Stromal cell of bone marrow (primary cell): ENCODE measurements at places on chromosomes 7 and 10.

- no peak for DNase-seq
Observed at GRCh38 chr10:75000748-75001321, 110.6 kb upstream of the SAMD8 start.

DNA sequence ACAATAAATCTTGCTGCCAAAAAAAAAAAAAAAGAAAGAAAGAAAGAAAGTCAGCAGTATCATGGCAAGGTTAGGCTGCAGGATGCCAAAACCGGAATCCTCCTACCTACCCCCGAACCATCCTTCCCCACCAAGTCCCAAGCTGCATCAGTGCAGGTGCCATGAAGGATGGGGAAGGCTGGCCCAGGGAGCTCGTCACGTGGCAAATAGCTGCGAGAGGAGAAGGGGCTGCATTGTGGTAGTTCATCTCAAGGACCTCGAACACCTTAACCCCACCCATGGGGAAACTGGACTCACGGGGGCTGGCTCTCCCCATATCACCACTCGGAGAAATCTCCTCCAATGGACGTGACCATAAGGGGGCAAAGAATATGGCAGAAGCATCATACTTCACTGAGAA is 86.2 kb downstream of the TACC2 start:
- no peak for DNase-seq

DNA sequence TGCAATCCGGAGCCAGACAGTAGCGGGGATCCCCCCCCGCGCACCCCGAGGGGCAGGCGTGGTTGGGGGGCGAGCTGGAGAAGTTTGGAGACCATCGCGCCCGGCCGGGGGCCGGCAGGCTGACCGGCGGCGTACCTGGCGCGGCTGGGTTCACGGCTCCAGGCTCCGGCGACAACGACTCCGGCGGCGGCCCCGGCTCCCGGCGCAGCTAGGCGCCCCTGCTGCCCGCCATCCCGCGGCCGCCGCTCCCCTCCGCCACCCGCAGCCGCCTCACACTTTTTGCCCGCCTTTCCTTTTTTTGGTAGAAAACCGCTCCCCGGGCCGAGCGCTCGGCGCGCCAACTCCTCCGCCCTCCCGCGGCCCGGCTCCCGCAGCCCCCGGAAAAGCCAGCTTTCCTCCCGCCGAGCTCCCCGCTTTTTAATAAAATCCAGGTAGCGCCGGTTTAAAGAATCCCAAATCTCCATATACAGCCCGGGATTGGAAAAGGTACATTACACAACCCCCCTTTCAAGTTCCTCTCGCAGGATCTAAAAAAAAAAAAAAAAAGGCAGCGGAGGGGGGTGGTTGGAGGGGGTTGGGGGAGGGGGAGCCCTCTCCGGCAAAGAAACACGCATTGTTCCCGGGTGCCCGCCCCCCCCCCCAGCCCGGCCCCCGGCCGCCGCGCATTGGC is at the start of gene TNRC18:
TSS of gene TNRC18 (minus strand) at position 529 of the 670 bp plus-strand sequence. CDS start 2,588 bp downstream, outside the sequence.
- no peak for DNase-seq

DNA sequence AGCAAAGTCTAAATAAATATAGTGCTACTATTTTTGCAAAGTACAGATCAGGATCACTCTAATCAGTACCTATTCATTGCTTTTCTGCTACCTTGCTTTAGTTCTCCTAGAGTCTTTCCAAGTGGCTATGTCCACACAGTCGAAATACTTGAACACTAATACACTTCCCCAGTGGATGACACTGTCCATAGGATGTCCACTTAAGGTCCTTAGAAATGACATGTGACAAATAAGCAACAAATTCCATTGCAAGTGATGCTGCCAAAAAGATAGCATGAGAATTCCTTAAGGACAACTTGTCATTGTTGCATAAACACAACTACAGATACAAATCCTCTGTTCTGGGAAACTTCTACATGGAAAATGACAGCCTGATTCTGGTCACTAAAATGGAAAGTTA is 93.6 kb downstream of the ANK3 start:
- DNase-seq, result no peak

- DNase-seq, result no peak
Observed at GRCh38 chr10:89266721-89267453, 15.3 kb upstream of the LIPA start.

DNA sequence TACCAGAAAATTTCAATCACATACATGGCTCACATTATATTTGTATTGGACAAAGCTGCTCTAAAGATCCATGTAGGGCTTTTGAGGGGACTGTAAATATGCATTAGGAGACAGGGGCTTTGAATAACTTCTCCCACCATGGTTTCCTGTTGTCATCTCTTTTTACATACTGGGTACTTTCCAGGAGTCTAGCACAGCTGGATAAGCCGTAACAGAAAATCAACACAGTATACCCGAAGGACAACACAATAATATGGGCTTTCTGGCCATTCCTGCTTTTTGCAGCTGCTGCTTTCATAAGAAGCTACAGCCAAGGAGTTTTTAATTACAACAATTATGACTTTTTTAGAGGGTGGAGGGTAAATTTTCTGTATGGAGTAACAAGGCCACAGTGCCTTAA is 63.4 kb upstream of the SRPK2 start:
- no peak for DNase-seq

DNA sequence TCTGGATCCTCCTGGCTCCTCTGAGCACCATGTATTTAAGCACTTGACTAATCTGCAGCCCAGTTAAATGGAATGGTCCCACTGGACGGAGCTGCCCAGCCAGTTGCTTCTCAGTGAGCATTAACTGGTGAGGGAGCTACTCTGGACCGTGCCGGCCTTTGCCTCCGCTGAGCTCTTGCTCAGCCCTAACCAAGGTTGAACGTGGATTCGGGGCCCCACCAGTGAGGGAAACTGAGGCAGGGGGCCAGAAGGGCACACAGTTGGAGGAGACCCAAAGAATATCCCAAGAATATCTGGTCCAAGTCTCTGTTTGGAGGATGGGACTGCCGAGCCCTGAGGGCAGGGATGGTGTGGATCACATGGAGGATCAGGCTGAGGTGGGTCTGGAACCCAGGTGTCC is 13.7 kb downstream of the ADCYAP1R1 start:
- no peak for DNase-seq

DNA sequence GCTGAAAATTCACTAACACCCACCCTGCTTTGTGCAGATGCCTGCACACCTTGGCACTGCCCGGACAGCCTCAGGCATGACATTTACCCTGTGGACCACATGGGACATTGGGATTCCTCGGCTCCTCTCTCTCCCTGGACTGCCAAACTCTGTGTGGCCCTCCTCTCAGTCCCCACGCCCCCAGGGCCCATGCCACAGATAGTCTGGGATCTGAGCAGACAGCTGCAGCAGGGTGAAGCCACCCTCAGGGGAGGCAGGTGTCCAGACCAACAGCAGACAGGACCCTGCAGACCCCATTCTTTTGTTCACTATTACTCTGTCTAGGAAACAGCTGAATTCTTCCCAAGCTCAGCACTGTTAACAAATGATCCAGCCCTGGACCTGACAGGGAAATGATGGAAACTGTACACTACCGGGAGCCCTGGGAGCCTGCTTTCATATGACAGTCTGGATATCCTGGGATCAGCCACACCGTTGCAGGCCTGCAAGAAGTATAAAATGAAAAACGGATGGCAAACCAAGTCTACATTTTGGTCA is 83.4 kb downstream of the VOPP1 start:
- DNase-seq, result no peak

DNA sequence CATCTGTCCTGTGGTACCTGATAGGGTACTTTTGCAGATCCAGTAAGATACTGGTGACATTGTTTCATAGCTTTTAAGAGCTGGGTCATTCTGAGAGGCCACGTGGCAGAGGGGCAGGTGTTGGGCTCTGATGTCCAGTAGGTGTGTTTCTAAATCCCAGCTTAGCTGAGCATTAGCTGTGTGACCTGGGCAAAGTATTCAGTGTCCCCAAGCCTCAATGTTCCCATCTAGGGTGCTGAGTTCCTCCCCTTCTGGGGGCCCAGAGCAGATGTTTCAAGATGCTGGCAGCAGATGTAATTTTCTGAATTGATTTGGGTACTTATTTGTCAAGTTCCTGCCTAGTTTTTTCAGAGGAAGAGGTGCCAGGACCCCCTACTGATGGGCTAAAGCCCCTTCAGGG is 52.9 kb downstream of the NEURL1 start:
- no peak for DNase-seq

- DNase-seq, result no peak
Observed at GRCh38 chr7:28071570-28071969, 109.0 kb downstream of the JAZF1 start.

DNA sequence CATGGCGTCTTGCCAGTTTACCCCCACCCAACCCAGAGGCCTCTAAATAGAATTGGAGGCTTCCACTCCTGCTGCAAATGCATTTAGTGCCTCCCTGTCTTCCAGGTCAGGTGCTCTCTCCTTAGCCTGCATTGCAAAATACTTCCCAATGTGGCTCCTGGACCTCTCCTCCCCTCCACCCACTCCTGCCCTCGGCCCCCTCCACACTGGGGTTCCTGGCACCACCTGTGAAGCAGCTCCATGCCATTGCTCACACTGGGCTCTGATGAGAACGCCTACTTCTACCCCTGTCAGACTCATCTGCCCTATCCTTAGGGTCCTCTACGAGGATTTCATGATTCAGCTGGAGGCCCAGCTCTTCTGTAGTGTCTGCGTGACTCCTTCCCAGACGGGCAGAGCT is 37.4 kb downstream of the C10orf120 start:
- DNase-seq, result no peak

DNA sequence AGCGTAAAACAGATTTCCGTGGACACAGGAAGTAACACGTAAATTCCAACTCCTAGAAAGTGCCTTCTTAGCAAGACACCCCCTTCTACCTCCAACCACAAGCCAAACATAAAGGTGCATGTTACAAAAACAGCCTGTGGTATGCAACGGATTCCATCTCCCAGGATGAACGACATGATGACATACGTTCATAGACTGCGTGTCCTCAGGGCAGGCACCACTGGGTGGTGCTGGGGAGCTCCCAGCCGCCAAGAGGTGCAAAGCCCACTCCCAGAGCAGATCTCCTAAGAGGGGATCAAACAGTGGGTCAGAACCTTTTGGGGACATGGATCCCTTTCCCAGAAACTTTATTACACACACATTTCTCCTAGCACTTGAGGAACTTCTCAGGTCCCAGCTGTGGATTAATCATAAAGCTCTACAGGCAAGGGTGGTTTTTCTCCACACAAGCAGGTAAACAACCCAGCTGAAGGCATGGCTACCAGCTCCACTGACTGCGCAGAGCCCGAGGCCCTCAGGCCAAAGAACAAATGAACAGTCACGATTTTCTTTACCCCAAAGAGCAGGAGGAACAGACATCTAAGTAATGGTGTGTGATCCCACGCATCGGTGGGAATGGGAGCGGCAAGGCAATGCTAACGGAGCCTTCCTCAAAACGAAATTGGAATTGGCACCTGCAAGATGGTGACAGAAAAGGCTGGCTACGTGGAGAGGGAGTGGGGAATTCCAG is 13.8 kb downstream of the PSAP start:
- DNase-seq, result no peak

- peak; percentile 38 for DNase-seq
Observed at GRCh38 chr10:122243550-122243949, 27.5 kb upstream of the BTBD16 start.

GRCh38 chr7:159201722-159202330 is 57.2 kb upstream of the VIPR2 start:
- DNase-seq, result no peak

DNA sequence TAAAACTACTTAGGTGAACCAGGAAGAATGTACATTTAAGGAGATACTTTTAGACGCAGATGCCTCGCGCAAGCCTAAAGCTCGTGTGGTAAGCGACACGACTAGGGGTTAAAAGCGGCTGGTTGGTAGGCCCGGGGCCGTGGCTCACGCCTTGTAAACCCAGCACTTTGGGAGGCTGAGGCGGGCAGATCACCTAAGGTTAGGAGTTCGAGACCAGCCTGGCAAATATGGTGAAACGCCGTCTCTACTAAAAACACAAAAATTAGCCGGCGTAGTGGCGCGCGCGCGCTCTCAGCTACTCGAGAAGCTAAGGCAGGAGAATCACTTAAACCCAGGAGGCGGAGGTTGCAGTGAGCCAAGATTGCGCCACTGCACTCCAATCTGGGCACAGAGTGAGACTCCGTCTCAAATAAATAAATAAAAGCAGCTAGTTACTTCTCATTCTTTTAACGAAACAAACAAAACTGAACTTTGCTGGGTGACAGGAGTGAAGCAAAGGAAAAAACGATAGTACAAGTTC is 879 bp downstream of the NUDT5 start:
- DNase-seq, result peak; percentile 28

DNA sequence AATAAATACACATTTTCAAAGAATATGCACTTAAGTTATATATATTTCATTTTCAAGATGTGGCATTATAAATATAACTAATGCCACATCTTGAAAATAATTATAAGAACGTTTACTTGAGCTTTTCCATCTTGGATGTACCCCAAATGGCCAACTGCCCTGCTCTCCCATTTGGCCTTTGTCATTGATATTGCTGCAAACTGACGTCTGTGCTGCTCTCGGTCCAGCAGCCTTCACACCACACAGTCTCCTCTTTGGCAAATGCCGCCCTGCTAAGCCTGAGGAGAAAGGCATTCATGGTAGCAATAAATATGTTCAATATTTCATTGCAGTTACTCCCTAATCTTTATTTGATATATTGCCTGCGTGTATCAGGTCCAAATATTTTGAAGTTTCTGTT is 384.6 kb upstream of the ADARB2 start:
- DNase-seq, result no peak

DNA sequence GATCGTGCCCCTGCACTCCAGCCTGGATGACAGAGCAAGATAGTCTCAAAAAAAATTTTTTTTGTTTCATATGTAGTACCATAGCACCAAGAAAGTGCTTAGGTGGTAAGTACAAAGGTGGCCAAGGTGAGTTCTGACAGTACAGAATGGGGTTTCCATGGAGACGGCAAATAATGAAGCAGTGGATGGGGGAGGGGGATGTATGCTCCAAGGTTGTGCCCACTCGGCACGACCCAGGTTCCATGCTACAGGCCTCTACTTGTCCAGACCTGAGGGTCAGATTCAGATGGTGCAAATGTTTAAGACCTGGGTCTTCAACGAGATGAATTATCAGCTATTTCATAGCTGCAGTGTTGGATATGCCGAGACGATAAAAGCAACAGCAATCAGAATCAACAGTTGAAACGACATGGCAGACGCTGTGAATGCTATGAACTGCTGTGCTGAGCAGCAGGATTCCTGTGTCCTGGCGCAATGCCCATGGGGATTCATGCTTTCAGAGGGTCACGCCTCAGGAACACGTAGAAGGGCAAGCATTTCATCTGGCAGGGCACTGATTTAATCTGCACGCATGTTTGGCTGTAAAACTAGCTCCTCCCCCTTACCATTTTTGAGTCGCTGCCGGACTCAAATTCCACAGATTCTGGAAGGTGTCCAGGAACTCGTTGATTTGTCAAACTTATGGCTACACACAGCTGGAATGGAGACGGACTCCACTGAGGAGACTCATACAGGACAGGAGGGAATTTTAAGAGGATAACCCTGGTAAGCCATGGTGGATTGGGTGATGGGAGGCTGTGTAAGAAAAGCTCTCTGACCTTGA is 256.5 kb downstream of the FRMD4A start:
- DNase-seq, result peak; percentile 98

DNA sequence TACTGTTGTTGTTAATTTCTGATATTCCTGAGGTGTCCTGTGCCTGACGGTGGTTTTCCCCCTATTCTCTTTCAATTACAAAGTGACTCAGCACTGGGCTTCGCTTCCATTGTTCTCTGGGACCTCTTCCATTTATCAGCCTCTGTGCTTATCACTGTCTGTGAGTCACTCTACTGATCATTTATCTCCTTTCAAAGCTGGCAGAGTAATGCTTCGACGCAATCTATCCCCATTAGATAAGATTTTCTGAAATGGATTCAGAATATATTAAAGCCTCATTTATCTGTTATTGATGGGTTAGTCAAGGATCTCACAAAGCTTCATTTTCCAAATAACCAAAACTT is 679.2 kb downstream of the SDK1 start:
- no peak for DNase-seq
